ENCODE measurements at places on chromosomes 3 and 15.

GRCh38 chr3:18188491-18188890 lies 236.6 kb downstream of the SATB1 start:
- no peak for DNase-seq

- no peak for DNase-seq
These were observed 57.9 kb downstream of the TRAK1 start for GRCh38 chr3:42148982-42149432.

- DNase-seq: no peak
These were observed 39.0 kb upstream of the CBLB start for GRCh38 chr3:105907777-105908176.

- no peak for DNase-seq
These were observed 47.2 kb downstream of the LEO1 start for GRCh38 chr15:51924156-51925068.

DNA sequence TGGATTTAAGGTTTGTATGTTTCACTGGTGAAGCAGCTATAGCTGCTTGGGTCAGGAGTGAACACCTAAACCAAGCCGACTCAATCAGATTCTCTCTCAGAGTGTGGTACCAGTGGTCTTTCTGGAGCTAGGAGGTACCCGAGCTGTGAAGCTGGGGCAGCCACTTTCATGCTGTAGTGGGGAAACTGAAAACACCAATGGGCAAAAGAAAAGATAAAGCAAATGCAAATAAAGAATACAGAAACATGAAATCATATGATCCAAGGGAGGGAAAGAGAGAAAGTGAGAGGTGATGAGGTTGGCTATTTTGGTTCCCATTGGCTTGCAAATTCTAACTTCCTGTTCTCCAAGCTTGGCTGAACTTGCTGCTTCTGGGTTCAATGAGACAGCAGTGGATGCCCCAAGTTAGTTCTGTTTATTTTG lies 212.3 kb upstream of the CFAP20DC start:
- DNase-seq: no peak

- DNase-seq: no peak
These were observed 13.3 kb downstream of the PLXND1 start for GRCh38 chr3:129593230-129593594.

GRCh38 chr15:92305343-92305742 lies 88.3 kb upstream of the ST8SIA2 start:
- no peak for DNase-seq

GRCh38 chr3:42771271-42771670 lies 1.8 kb downstream of the CCDC13 start:
- DNase-seq: no peak

GRCh38 chr3:141089339-141090152 lies 38.4 kb downstream of the SPSB4 start:
- DNase-seq: no peak

- DNase-seq: peak; percentile 25
These were observed 11.4 kb downstream of the CEP97 start for GRCh38 chr3:101735833-101736232.

GRCh38 chr15:79184465-79184892 lies 93.9 kb upstream of the RASGRF1 start:
- DNase-seq: peak; percentile 31

- DNase-seq: no peak
These were observed 72.8 kb downstream of the UBE3A start for GRCh38 chr15:25366058-25366457.

DNA sequence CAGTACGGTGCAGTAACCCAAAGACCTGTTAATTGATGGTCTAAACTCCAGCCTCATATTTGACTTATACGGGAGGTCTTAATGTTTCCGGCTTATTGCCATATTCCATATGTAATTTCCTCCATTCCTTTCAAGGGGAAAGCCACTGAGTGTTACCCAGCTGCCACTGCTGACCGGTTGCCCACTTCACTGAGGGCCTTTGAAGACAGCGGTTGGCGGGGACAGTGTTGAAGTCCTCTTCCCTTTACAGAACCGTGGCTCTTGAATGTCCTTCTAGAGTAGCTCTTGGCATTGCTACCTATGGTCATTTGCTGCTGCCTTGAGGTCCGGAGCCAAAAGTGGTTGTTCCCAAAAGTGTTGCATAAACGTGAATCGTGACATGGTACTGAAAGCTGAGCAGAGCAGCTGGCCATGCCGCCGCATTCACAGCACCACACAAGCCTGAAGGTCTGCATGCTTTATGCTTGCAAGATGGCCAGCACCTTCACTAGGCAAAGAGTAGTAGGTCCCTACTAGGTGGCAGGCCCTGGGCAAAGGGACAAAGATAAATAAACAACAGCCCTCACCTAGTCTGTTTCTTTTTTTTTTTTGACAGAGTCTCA lies 51.7 kb upstream of the CTDSPL start:
- DNase-seq: no peak

DNA sequence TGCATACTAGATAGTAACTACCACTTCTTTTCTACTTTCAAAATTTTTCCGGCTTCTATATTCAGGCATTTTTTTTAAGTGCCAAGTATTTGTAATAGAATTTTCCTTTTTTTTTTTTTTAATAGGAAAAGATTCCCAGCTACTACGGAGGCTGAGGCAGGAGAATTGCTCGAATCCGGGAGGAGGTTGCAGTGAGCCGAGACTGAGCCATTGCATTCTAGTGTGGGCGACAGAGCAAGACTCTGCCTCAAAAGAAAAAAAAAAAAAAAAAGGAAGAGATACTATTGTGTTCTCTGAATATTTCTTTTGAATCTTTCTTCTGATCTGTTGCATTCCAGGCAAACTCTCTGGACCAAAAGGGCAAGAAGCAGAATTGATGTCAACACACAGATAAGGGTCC lies 557.3 kb downstream of the FGF12 start:
- DNase-seq: no peak

- no peak for DNase-seq
These were observed 14.1 kb upstream of the ETV5 start for GRCh38 chr3:186123012-186123411.

DNA sequence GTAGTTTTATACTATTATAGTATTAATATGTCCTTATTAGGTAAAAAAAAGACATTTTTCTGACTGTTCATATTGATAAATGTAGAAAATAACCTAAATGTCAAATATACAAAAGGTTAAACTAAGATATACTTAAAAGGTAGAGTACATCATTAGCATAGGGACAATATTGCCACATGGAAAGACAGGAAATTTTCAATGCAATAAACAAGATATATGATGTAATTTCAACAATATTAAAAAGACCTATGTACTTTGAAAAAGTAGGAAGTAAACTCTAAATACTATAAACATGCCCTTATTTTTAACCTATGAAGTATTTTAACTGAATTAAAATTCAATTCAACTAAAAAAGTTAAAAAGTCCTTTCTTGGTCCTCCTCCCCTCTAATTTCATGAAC lies 1.9 kb downstream of the SPG11 start:
- DNase-seq: no peak

DNA sequence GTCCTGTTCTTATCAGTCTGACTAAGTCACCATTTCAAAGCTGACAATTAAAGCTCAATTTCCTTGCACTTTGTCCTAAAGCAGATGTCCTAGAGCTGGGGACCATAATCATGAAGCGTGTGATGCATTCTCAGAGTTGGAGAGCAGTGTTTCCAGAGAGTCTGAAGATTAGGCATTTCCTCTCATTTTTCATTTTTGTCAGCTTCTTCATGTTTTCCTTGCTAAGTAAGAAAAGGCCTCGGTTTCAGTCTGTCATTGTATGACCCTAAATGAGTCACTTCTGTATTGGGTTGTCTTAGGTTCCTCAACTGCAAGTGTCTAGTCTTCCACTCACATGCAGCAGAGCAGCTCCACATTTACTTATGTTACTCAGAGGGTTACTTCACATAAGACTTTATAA lies 257.2 kb upstream of the TPRG1 start:
- DNase-seq: no peak

GRCh38 chr3:110628650-110629301 lies 442.8 kb upstream of the NECTIN3 start:
- no peak for DNase-seq

DNA sequence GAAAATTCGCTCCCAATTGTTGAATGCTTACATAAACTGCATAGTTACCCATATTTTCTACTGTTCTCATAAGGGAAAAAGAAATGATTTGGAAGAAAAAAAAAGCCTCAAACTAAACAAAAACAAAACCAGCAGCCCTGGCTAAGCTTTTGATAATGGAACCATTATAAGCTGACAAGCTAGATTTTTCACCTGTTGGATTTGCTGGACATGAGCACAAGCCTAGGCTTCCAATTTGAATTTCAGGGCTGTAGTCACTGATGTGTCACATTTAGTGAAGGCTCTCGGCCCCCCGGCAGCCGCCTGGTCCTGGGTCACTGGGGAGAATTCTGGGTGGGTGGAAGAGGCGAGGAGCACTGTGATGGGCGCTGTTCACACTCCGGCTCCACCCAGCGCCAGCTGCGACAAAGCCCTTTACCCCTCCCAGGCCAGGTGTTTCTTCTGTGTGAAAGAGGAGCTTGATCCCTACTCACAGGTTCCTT lies 4.6 kb downstream of the FBXL22 start:
- no peak for DNase-seq

DNA sequence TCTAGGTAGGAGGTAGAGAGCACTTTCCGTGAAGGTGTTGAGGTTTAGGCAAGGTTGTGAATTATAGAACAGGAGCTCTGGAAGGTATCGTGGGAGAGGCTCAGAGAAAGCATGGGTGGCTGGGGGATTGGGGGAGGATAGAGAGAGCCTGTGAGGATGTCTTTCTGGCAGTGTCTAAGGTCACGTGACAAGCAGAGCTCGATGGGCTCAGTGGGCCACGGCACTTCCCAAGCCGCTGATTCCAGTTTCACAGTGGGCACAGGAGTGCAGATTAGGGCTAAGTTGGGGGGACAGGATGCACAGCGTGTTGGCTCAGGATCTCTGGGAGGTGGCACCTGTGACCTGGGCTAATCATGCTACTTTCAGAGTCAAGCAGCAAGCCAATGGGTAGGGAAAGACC lies 52.0 kb downstream of the CEMIP start:
- DNase-seq: no peak

GRCh38 chr15:43900996-43901395 lies 74.2 kb downstream of the WDR76 start:
- no peak for DNase-seq

DNA sequence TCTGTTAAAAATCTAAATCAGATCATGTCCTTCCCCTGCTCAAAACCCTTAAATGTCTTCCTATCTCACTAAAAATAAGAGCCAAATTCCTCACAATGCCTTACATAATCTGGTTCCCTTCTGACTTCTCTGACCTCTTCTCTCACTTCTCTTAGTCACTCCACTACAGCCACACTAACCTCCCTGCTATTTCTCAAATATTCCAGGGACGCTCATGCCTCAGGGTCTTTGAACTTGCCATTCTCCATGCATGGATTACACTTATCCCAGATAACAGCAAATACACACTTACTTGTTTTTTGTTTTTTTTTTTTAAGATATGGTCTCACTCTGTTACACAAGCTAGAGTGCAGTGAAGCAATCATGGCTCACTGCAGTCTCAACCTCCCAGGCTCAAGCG lies 8.5 kb downstream of the TP53BP1 start:
- DNase-seq: no peak

DNA sequence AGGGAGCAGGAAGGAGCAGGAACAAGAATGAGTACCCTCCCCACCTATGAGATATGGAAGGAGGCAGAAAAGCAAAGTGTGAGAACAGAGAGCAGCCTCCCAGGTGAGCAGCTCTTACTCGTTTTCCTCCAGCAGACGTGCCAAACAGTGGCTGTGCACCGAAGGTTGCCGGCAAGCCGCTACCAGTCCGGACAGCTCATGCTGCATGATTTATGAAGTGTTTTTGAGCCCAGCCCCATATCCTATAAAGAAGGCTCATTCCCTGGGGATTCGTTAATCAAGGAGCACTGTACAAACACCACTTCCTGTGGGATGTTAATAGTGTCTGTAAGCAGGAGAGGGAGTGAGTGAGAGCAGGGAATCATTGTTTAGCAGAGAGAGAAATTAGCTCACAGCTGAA lies 118.3 kb upstream of the FOXB1 start:
- DNase-seq: no peak

Measured in central memory CD8-positive, alpha-beta T cell (primary cell).